Left ventricle myocardium inferior (tissue), 1 donor: ENCODE measurements at places on chromosomes 7 and 10. TPM values are rescaled to one million over a fixed set of nuclear protein-coding genes. Genes with fewer than 3 reads are reported as not detected.

CDC14C gene
- not detected for total RNA-seq

UTF1 gene
- total RNA-seq = not detected

GSAP gene
- 7.2 TPM for total RNA-seq

DNA sequence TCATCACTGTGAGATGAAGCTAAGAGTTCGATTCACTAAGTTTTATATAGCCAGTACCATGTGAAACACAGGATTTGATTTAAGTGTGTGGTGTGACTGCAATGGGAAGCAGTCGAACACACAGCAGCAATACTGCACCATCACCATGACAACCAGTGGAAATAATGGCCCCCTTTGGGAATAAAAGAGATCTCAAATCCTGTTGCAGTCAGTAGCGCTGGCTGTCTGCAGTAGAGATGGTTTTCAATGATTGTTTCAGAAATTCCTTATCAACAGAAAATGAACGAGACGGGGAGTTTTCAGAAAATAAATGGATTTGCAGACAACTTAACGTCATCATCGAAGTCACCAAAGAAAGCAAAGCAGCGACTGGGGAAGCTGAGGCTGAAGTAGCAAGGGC is 91.0 kb downstream of the PTPRE start:
- no peak for DNase-seq
- no peak overlapping the region for H3K27ac ChIP-seq
- H3K27me3 ChIP-seq = no peaks in the 10 kb centered on the region
- H3K36me3 ChIP-seq = no peaks in the 10 kb centered on the region
- H3K4me3 ChIP-seq = no peak overlapping the region

DNA sequence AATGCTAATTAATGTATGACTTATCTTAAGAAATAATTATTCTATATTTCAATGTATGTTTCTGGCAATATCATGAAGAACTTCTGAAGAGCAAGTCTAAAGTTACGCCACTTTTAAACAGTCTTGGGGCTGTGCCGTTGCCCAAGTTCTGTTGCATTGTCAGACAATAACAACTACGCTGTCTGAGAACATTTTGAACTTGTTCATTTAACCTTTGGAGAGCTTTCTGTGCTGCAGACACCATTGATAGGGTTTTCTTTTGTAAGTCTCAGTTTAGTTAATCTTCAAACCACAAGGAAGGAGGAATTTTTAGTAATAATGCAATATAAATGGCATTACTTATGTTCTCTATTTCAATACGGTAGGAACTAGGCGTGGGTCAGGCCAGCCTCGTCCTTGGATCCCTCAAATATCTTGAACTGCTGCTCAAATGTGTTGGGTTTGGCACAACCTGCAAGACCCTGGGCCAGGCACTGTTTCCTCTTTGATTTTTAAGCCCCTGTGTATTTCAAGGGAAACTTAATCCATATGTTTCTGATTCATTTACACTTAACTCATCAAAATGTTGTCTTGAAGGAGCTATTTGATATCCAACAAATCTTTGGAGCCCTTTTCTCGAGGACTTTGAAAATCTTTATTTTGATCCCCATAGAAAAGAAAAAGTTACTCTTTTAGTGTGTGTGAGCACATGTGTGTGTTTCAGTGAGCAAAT is 215.5 kb downstream of the INHBA start:
- DNase-seq = no peak
- peaks cover 7% of the 10 kb centered on the region for H3K4me1 ChIP-seq

- H3K4me1 ChIP-seq = peaks cover 53% of the 10 kb centered on the region
- no peak for DNase-seq
Observed at GRCh38 chr7:155763691-155764437, 48.4 kb downstream of the SHH start.

- H3K4me1 ChIP-seq = peaks cover 35% of the 10 kb centered on the region
- no peaks in the 10 kb centered on the region for H3K27me3 ChIP-seq
- DNase-seq = no peak
- no peak overlapping the region for H3K4me3 ChIP-seq
- no peaks in the 10 kb centered on the region for H3K36me3 ChIP-seq
Observed at GRCh38 chr10:110972231-110973134, 53.1 kb downstream of the SHOC2 start.

DNA sequence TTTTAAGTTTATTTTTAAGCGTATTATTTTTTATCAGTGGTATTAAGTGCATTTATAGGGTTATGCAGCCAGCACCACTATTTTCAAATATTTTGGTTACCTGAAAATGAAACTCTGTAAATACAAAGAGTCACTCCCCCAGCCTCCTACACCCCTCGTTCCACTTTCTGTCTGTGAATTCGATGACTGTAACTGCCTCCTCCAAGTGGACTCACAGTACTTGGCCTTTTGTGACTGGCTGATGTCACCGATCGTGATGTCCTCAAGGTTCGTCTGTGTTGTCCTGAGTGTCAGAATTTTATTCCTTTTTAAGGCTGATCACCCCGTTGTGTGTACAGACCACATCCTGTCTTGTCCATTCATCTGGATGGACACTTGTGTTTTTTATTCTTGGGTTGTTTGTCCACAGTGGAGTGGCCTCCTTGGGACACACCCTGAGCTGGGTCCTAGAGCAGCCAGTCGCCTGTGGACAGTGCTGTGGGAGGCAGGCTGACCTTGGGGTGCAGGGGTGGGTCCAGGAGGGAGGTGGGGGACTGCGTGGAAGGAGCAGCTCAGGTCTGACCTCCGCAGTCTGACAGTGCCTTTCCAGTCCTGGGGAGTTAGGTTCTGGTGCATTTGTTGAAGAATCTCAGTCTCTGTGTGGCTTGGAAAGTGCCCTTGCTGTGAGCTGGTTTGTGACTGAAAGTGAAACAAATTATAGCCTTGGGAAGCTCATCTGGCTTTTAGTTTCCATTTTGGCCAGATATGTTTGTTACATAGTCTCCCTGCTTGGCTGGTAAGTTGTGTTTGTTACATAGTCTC is 6.9 kb downstream of the MTG1 start:
- H3K4me1 ChIP-seq = peaks cover 5% of the 10 kb centered on the region
- H3K36me3 ChIP-seq = peaks cover 93% of the 10 kb centered on the region
- no peak overlapping the region for H3K27ac ChIP-seq
- no peak for DNase-seq

INMT gene
- 49.5 TPM for total RNA-seq

DNA sequence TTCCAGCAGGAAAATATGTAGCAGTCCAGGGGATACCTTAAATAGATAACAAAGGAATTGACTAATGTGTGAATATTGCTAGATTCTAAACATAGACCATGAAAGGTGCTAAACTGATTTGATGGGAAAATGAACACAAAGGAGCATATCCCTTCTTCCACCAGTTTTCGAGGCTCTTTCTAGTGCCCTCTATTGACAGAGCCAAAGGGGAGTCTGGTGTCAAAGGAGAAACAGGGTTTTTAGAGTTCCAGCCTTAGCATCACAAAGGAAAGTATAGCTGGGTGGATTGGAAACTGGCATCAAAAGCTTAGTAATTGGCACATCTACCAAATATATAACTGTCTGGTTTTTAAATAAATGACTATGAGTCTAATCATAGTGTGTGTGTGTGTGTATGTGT is 636.8 kb downstream of the ETV1 start:
- H3K4me3 ChIP-seq = no peak overlapping the region
- H3K4me1 ChIP-seq = no peaks in the 10 kb centered on the region
- H3K36me3 ChIP-seq = no peaks in the 10 kb centered on the region
- DNase-seq = no peak
- H3K27me3 ChIP-seq = no peaks in the 10 kb centered on the region

DNA sequence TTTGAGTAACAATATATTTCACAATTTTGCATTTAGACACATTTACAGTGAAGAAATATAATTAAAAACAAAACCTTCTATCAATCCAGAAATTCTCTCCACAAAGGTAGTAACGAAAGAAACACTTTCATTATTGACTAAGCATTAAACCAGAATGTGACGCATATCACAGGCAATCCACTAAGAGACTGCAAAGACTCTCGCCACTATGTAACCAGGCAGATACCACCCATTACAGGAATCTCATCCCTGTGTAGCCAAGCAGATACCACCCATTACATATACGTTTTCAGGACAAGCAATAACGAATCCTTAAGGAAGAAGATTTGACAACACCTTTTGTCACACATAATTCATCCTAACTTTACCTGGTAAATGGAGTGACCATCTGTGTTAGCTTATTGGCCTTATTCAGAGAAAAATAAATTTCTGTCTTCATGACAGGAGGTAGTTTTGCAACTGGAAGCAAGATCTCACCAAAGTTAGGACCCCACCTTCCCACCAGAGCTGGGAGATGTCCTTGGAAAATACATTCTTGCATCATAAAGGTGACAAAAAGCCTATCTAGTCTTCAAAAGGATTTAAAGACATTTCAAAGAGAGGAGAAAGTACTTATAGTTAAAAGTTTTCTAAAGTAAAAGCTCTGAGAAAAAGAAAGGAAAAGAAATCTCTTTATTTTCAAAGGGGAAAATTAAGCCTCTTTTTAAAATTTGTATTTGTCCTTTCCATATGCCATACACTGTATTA is 30.8 kb downstream of the LRRC17 start:
- H3K36me3 ChIP-seq = no peaks in the 10 kb centered on the region
- H3K4me3 ChIP-seq = no peak overlapping the region
- DNase-seq = no peak
- peak overlapping the region; percentile 44 for H3K27ac ChIP-seq
- no peaks in the 10 kb centered on the region for H3K27me3 ChIP-seq

SLC13A1 gene
- not detected for total RNA-seq

GRCh38 chr7:155724327-155725005 is 80.0 kb downstream of the RBM33 start:
- no peak for DNase-seq
- no peak overlapping the region for H3K4me3 ChIP-seq
- H3K27ac ChIP-seq = no peak overlapping the region
- no peaks in the 10 kb centered on the region for H3K27me3 ChIP-seq
- peaks cover 18% of the 10 kb centered on the region for H3K36me3 ChIP-seq

CLDN15 gene
- 2.2 TPM for total RNA-seq

HTR5A gene
- not detected for total RNA-seq
